ENCODE measurements at places on chromosomes 1 and 21.

GRCh38 chr1:29312469-29313461 lies 76.4 kb downstream of the PTPRU start:
- DNase-seq: no peak

GRCh38 chr1:44270686-44271628 lies 57.7 kb downstream of the DMAP1 start:
- DNase-seq: peak; percentile 49

GRCh38 chr1:114235960-114236359 lies 82.3 kb upstream of the SYT6 start:
- DNase-seq: no peak

GRCh38 chr21:20970691-20971090 lies 27.5 kb upstream of the NCAM2 start:
- no peak for DNase-seq

DNA sequence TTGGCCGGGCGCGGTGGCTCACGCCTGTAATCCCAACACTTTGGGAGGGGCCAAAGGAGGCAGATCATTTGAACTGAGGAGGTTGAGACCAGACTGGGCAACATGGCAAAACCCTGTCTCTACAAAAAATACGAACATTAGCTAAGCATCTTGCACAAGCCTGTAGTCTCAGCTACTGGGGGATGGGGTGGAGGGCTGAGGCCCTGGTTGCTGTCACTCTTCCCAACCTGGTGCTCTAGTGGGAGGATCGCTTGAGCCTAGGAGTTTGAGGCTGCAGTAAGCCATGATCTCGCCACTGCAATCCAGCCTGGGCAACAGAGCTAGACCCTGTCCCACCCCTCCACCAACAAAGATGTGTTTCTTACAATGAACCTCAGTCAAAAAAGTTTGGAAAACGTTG lies 2.8 kb downstream of the PHGDH start:
- peak; percentile 41 for DNase-seq

DNA sequence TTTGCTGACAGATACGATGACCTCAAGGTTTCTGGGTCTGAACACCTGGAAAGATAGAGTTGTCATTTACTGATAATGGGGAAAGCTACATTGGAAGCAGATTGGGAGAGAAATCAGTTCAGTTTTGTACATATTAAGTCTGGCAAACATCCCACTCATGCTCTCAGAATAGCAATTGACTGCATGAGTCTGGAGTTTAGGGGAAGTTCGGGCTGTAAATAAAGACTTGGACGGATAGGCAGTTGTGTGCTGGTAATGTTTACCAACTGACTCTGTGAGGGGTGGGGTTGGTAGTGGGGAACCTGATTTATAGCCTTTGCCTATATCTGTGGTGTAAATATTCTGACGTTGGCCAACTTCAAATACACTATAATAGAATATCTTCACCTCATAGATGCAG lies 4.0 kb downstream of the H6PD start:
- DNase-seq: no peak

DNA sequence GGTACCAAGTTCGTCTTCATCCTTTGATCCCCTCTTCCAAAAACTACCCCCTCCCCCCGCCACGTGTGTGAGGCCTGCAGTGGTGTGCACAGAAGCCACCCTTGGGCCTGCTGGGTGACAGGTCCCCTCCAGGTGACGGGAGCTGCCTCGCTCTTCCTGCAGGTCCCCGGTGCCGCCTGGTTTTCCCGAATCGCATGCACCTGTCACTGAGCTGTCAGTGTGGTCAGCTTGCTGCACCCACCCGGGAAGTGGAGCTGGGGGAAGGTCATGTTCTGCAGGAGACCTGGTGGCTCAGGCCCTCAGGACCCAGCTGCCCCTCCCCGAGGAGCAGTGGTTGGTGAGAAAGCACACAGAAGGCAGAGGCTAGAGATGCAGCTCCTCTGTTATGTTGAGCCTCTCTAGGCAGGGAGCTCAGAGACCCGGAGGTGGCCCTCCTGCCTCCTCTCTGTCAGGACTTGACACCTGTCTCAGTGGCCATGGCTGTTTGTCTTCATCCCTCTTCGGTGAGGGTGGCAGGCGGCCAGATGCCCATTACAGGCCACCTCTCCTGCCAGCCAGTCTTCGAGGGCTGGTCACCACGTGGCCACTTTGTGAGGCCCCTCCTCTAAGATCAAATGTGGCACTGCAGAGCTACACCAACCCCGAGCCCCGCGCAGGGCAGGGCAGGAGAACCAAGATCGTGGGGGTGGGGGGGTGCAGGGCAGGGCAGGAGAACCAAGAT lies 60.9 kb downstream of the SKI start:
- no peak for DNase-seq

DNA sequence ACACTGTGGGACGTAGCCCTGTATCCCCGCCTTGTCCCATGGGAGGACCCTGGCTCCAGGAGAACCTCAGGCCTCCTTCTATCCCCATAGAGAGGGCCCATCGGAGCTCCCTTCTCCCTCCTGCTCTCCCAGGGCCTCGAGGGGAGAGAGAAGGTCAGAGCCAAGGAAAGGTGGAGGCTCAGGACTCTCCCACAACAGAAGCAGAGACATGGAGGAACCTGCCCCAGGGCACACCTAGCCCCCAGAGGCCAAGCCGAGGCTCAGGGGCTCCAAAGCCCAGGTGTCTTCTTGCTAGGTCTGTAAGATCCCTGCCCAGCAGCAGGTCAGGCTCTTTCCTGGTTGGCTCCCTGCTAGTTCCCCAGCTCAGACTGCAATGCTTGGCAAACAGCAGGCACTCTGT lies 34.4 kb upstream of the ARF1 start:
- DNase-seq: no peak

- DNase-seq: no peak
Measured at GRCh38 chr21:46017695-46018094, 36.1 kb downstream of the COL6A1 start.

- no peak for DNase-seq
Measured at GRCh38 chr1:113217447-113218208, 144.6 kb downstream of the LRIG2 start.

- peak; percentile 73 for DNase-seq
Measured at GRCh38 chr21:35178827-35179226, 129.7 kb upstream of the RUNX1 start.

DNA sequence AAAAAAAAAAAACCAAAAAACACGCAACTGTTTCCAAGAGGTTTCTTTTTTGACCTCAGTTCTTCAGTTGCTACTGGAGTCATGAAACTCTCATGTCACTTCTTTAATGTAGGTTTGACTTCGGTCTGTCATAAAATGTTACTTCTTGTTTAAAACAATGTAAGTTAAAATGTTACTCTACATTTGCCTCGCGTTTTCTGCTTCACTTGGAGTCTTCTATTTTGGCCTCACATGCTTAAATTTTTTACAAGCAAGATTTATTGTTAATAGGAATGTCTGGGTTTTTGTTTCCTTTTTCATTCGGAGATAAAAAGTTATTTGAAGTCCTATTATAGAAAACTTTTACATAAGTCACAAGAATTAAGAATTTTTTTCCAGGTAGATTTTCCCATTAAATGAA lies 880.2 kb downstream of the LTN1 start:
- no peak for DNase-seq

DNA sequence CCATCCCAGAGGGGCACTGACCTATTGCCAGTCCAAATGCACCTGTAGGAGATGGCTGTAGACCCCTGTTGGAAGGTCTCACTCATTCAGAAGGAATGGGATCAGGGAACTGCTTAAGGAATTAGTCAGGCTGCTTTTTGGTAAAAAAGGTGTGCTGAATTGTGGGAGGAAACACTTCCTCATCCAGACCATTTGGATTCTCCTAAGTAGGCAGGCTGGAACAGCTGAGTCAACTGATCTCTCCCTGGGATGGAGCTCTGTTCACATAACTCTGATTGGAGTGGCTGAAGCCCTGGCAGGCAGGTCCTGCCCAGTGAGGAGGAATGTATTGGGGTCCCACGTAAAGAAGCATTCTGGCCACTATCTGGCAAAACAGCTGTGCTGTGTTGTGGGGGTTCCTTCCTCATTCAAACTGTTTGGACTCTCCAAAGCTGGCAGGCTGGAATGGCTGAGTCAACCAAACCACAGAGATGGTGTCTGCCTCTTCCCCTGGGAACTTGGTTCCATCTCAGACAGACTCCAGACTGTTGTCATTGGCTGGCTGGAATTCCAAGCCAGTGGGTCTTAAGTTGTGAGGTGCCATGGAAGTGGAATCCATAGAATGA lies 70.7 kb upstream of the PDC start:
- peak; percentile 74 for DNase-seq
